ENCODE measurements at places on chromosomes 5 and 9. TPM values are rescaled to one million over a fixed set of nuclear protein-coding genes. Genes with fewer than 3 reads are reported as not detected.

DNA sequence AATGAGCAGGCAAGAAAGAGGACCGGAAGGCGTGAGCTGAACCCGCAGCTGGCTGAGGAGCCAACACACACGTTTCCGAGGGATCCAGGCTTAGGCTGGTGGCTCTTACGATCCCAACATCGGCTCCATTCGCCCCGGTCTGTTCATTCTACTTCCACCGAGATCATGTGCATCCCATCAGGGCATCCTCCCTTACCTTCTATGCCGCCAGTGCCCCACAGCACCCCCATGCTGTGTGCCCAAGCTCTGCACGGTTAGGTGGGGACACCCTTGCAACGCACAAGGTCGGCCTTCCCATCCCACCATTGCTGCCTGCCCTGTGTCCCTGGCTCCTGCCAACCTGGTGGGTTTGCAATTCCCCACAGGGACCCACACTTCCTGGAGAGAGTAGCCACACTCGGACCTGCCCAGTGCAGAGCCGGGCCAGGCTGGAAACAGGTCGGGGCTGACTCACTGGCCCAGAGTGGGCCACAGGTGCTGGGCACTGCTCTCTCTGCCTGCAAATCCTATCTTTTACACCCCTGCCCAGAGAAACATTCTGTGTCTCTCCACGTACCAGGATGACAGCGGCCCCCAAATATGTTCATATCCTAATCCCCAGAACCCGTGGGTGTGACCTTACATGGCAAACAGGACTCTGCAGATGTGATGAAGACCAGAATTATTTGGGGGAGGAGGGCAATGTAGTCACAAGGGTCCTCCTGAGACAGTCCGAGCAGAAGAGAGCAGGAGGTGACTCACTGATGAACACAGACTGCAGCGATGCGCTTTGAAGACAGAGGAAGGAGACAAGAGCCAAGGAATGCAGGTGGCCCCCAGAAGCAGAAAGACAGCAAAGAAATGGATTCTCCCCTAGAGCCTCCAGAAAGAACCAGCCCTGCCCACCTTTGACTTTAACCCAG lies 182.2 kb downstream of the AUH start:
- peak; percentile 65 for DNase-seq

DNA sequence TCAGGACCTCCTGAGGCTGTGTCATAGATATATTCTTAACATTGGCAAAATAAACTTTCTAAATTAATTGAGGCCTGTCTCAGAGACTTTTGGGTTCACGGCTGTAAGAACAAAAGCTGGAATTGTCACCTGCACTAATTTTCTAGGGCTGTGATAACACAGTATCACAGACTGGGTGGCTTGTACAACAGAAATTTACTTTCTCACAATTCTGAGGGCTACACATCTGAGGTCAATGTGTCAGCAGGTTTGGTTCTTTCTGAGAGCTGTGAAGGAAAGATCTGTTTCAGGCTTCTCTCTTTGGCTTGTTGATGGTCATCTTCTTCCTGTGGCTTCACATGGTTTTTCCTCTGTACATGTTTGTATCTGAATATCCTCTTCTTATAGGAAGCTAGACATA lies 29.2 kb upstream of the NFIL3 start:
- DNase-seq, result no peak

GRCh38 chr9:77988630-77989029 lies 43.0 kb downstream of the GNAQ start:
- no peak for DNase-seq

DNA sequence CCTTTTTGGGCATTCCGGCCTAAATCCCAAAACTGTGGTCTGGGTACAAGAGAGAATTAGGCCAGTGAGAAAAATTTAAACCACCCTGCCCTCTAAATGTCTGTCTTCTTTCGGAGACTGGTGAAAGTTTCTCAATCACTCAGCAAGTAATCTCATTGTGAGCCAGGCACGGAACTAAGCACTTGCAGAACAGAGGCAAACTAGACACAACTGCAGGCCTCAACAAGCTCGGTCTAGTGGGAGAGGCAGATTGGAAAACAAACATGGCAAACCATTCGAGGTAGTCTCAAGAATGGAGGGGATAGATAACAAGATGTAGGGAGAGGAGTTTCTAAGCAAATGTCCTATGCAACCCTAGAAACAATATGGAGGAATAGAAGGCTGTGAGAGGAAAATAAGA lies 8.9 kb upstream of the C5orf58 start:
- DNase-seq, result no peak

The TARS1 gene
- total RNA-seq, result 160 TPM
